ENCODE measurements at places on chromosomes 2 and 18. TPM values are rescaled to one million over a fixed set of nuclear protein-coding genes. Genes with fewer than 3 reads are reported as not detected.

Gene SLC9A2
- total RNA-seq: not detected

Gene PDE11A
- not detected for total RNA-seq

Gene VSNL1
- not detected for total RNA-seq

Gene HOXD8
- not detected for total RNA-seq

Gene PLGLB1
- 1.1 TPM for total RNA-seq

Gene TPO
- total RNA-seq: not detected

Gene EML6
- total RNA-seq: 0.44 TPM

Gene C2orf78
- total RNA-seq: not detected

Gene AQP12A
- not detected for total RNA-seq

Gene NYAP2
- total RNA-seq: not detected

Gene RND3
- total RNA-seq: not detected
